GM18507 (cell line): ENCODE measurements at places on chromosomes 1 and 21.

DNA sequence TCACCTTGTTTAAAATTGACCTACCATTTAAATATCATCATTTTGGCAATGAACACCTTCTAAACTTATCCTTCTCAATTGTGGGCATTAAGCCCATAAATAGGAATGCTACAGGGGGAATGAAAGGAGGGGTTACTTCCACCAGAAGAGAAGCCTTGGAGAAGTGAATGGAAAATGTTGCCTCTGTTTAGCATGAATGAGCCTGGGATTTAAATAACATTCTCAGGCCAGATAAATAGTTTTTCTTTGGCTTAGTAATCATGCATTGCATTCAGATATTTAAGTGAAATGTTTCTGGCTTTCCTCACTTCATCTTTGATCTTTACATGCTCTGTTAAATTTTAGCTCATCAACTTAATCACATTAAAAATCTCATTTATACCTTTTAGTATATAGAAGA, 284.3 kb upstream of the FMN2 start:
- no peak for DNase-seq

DNA sequence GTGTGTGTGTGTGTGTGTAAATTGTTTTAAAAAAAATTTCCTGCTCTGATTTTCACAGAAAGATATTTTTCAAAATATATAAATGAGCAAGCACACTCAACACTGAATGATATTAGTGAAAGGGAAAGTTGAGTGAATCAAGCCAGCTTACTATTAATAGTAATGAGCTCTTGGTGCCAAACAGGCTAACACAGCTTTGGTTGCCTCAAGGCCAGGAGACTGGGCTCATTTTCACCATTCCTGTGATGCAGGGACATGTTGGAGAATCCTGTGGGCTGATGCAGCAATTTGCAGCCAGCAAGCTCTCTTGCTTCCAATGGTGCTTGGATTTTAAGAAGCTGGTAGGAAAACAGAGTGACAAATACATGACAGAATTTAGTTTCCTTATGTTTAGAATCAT, 30.2 kb downstream of the PLA2G4A start:
- DNase-seq, result no peak

- DNase-seq, result no peak
Observed at GRCh38 chr1:87113313-87113712, 198.9 kb downstream of the HS2ST1 start.

- DNase-seq, result no peak
Observed at GRCh38 chr1:238581332-238581731, 690.6 kb upstream of the ZP4 start.

DNA sequence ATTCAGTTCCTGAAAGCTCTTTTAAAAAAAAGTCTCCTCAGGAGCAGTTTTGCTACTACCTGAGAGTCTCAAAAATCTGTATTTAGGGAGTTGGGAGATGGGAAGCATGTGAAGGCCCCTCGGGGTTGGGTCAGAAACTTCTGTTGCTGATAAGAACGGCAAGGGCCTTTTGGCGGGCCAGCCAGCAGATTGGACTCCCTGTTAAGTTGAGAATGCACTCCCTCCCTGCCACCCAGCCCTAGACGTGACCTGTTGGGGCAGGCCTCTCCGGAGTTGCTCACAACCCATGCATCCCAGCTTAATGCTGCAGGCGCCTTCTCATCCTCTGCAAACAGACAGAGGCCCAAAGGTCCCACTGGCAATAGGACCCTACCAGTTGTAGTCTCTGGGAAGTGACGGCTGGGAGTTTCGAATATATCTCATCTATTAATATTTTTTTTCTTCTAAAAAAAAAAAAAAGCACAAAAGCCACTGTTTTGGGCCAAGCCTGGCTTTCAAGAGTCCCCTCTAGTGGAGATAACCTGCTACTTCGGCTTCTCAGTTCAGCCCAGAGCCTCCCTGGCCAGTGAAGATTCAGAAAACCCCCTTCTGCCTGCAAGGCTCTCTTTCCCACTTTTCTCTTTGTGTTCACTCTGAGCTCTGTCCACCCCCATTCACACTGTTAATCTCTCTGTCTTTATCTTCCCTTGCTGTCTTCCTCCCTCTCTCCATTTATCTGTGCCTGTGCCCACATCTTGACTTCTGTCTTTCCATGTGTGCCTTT, 5.3 kb downstream of the PLXNA2 start:
- DNase-seq, result no peak

GRCh38 chr1:56434025-56434424, 145.3 kb downstream of the PLPP3 start:
- no peak for DNase-seq

DNA sequence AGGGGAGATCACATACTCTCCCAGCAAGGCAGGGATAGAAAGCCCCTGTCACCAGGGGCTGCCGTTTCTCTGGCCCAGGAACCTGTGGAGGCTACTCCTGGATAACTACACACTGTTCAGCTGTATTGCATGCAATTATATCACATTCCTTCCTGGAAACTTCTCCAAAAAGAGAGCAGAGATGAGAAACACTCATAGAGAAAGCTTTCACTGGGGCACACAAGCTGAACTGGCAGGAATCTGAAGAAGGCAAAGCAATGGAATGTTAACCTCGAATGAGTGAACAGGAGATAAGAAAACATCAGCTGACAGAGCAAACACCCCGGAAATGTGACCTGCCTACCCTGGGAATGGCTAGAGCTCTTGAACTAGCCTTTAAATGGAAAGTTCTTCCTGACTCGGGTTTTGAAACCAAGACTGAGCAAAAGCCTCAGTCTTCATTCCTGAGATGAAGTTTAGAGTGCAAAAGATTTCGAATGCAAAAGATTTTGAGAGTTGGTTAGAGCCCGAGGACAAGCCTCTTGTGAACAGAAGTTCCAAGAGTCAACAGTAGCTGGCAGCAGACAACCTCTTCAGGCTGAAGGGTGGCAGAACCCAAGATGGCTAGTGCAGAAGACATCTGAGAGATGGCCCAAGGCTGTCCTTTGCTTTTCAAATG, 32.3 kb downstream of the CCN1 start:
- DNase-seq, result no peak

DNA sequence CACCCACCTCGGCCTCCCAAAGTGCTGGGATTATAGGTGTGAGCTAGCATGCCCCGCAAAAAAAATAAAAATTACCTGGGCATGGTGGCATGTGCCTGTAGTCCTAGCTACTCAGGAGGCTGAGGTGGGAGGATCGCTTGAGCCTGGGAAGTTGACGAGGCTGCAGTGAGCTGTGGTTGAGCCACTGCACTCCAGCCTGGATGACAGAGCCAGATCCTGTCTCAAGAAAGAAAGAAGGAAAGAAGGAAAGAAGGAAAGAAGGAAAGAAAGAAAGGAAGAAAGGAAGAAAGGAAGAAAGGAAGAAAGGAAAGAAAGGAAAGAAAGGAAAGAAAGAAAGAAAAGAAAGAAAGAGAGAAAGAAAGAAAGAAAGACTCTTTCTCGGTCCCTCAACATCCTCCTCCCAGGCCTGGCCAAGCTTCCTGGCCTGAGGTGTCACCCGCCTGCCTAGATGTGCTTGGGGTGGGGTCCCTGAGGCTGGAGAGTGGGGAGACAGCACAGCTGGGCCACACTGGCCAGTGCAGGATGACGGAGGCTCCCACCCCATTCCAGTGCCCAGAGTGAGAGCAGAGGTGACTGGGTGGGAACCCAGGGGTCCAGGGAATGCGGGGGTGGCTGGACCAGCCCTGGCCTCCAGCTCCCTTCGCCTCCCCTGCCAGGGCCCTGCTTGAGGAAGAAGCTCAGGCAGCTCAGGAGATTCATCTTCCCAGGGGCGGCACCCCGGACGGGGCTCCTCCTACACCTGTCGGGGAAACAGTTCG, 10.2 kb upstream of the GNB1 start:
- no peak for DNase-seq

DNA sequence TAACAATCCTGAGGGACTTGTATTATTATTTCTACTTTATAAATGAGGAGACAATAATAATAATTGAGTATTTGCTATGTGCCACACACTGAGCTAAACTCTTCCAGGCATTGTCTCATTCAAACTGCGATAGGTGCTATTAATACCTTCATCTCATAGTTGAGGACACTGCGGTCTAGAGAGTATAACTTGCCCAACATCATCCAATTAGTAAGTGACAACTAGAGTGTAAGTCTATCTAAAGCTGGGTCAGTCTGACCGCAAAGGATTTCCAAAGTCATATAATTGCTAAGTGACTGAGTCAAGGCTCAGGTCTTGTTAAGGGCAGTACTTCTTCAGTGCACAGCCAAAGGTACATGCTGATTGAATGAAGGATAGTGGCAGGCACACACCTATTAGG, 9.7 kb downstream of the BCL9 start:
- no peak for DNase-seq

GRCh38 chr1:222033450-222033849, 291.6 kb upstream of the DUSP10 start:
- DNase-seq, result no peak

DNA sequence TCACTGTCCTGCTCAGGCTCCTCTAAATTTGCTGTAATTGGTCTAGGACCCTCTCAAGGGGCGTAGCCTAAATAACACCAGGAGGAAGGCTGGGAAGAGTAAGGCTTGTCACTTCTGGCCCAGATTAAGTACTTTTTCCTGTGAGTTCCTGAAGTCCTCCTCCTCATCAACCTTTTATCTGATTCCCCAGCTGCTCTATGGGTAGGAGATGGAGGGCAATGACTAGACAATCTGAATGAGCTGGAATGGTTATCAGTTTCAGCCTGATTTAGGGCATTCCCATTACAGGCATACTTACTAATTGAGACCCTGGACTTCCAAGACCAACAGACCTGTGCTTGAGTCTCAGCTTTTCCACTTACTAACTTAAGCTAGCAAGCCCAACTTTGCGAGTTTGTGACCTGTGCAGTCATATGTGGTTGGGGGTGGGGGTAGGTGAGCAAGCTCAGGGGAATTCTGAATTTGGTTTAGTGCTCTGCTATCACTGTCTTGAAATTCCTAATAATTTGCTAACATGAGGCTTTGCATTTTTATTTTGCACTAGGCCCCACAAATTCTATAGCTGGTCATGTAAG, 18.0 kb upstream of the FGGY start:
- DNase-seq, result no peak

DNA sequence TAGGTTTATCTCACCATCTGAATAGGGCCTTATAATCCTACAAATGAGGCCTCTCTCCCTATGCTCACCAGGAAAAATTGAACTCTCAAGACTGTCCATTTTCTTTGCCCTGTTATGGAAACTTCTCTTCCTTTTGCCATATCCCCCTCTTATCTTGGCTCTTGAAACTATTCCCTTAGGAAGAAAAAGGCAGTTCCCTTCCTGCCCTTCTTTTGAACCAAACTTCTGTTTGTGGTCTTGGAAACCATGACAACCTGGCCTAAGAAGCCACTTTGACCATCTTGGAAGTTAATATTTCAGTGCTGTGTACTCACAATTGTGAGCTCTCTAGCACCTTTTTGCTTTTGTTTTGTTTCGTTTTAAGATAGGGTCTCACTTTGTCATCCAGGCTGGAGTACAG, 40.0 kb downstream of the ATP2B4 start:
- DNase-seq, result no peak

GRCh38 chr1:223038288-223039006, 104.6 kb downstream of the TLR5 start:
- no peak for DNase-seq

- no peak for DNase-seq
Observed at GRCh38 chr1:39964552-39964951, 9.6 kb downstream of the MFSD2A start.

DNA sequence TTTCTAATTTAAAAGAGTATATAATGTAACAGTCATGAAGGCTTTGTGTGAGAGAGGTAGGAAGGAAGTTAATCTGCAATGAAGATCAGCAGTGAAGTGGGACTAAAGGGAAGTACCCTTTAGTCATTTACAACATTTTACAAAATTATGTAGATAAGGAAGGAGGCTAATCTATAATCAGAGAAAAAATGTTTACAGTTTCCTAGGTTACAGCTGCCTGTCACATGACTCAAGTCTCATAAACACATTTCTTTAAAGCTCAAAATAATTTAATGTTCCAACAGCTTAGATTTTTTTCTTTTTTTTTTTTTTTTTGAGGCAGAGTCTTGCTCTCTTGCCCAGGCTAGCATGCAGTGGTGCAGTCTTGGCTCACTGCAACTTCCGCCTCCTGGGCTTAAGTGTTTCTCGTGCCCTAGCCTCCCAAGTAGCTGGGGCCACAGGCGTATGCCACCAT, 26.2 kb upstream of the CAP1 start:
- DNase-seq, result no peak

- DNase-seq, result no peak
Observed at GRCh38 chr1:155179112-155180031, 5.7 kb downstream of the TRIM46 start.

- DNase-seq, result no peak
Observed at GRCh38 chr1:216533776-216534175, 110.5 kb upstream of the USH2A start.

- DNase-seq, result no peak
Observed at GRCh38 chr21:14541841-14542490, 4.1 kb downstream of the SAMSN1 start.

DNA sequence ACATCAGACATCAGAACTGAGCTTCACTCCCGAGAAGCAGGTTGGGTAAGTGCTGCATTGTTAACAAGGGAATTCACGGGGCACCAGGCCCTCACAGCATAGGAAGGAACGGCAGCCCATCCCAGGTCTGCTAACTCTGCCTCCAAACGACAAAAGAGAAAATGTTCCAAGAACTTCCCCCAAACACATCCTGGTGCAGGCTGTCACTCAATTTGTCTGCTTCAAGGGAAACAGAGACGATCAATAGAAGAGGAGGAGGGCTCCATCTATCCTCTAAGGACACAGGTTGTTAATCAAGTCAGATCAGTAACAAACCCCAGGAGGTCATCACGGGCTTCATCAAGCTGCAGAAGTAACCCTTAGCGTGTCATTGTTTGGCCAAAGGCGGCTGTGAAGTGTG, 3.5 kb upstream of the TSPEAR start:
- DNase-seq, result no peak

DNA sequence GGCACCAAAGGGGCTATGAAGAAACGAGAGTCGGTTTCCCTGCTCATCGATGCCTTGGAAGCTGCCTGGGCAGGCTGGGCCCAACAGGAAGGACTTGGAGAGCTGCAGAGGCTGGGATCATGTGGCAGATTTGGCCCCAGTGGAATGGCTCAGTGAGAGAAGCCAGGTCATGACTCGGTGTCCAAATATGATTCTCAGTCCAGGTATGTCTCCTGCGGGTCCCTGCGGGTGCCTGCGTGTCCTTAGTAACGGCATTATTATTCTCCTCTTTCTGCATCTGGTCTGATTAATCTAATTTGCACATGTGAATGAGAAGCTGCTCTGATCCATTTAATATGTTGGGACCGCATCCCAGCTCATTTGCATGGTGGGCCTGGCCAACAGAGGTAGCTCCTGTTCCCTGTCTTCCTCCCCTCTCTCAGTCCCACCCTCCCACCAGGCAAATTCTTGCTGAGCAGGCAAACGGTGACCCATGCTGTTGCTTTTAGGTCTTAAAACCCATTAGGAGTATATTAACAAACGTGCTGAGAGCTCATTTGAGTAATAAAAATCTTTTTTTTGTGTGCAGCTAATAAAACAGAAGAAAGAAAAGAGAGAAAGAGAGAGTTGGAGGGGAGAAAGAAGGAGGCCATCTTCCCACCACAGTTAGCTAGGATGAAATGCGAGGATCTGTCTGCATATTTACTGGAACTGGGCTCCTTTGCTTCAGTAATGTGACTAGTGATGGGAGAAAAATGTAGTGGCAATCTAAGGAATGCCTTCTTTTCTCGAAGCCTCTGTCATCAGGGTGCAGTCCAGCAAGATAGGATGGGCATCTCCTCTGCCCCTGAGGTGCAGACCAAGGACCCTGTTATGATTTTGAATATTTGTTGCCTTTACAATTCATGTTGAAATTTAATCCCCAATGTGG, 133.5 kb downstream of the HMGB4 start:
- no peak for DNase-seq

- no peak for DNase-seq
Observed at GRCh38 chr1:183995322-183996039, 42.0 kb downstream of the COLGALT2 start.

- no peak for DNase-seq
Observed at GRCh38 chr1:185821612-185822385, 87.6 kb downstream of the HMCN1 start.
